ENCODE measurements at places on chromosomes 16 and 17.

GRCh38 chr16:20948444-20948843, 47.9 kb downstream of the LYRM1 start:
- no peak for DNase-seq

DNA sequence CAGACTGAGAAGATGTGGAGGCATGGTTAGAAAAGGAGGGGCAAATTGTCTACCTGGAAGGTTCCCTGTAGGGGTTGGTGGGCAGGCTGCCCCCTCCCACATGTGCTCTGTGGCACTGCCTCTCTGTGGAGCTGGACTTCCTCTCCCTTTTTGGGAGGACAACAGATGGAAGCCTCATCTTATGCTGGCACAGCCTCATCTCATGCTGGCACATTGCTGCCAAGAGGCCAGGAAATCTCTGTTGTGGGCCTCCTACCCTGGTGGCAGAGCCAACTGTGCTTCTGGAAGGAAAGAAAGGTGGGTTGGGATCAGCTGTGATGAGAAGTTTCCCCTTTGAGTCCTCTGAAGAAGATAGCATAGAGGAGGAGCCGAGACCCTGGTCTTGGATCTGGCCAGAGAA, 19.7 kb upstream of the BRD7 start:
- DNase-seq, result no peak

DNA sequence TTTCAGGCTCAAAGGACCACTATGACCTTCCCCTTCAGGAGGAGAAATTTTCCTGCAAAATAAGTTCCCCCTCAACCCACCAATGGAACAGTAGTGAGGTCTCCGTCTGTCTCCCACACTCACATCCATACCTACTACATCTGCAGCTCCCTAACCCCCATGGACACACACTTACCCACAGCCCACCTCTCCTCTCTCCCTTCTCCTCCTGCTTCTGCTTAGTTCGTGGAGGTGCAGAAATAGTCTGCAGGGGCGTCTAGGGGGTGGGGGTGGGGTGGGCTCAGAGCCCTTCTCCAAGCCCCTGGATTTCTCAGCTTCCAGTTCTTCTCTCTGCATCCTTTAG, 8.9 kb downstream of the HOXB4 start:
- no peak for DNase-seq

- no peak for DNase-seq
These were observed 18.4 kb upstream of the PDK2 start for GRCh38 chr17:50076591-50077235.

- peak; percentile 65 for DNase-seq
These were observed 1.2 kb upstream of the TMEM204 start for GRCh38 chr16:1532081-1532760.

- DNase-seq, result no peak
These were observed 250.9 kb upstream of the SDK2 start for GRCh38 chr17:73895157-73895556.

DNA sequence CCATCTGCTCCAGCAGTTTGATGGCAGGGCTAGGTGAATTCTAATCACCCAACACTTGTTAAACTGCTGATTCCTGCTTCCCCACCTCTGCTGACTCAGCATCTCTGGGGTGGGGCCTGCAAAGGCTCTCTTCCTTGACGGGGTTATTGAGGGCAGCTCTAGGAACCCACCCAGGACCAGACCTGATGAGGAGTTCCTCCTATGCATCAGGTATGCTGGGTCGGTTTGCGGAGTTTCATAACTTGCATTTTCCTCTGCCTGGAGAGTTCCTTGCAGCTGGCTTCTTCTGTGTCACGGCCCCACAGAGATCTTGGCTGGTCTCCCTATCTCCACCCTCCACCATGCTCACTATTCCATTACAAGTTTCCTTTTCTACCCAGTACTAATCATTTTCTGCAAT, 93.4 kb upstream of the CCL2 start:
- DNase-seq, result no peak

DNA sequence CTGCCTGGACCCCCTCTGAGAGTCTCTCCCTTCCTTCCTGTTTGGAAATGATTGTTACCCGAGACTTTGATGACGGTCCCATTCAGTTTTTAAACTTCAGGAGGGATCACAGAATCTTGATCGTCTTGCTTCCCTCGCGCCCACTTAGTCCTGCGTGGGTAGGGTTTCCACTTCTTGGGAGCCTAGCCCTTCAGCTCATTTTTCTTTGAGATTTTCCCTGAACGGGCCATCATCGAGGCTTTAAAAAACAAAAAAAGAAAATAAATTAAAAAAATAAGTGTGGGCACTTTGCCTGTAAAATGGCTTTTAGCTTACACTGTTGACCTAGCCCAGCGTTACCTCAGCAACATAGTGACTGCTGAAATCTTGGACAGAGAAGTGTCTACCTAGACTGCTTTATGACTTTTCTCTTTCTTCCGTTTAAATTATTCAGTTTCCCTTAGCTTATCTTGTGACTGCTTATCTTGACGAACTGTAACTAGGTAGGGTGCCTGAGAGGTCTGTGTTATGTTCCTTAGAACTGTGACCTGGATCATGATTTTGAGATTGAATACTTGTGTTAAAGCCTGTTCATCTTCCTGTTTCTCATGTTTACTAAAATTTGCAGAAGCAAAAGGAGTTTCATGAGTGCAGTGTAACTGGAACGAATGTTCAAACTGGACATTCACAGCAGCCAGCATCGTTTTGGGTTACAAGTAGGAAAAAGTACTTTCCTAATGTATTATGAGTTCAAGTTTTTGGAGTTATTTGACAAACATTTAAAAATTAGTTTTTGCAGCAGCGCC, 874 bp downstream of the WWP2 start:
- DNase-seq, result peak; percentile 42

DNA sequence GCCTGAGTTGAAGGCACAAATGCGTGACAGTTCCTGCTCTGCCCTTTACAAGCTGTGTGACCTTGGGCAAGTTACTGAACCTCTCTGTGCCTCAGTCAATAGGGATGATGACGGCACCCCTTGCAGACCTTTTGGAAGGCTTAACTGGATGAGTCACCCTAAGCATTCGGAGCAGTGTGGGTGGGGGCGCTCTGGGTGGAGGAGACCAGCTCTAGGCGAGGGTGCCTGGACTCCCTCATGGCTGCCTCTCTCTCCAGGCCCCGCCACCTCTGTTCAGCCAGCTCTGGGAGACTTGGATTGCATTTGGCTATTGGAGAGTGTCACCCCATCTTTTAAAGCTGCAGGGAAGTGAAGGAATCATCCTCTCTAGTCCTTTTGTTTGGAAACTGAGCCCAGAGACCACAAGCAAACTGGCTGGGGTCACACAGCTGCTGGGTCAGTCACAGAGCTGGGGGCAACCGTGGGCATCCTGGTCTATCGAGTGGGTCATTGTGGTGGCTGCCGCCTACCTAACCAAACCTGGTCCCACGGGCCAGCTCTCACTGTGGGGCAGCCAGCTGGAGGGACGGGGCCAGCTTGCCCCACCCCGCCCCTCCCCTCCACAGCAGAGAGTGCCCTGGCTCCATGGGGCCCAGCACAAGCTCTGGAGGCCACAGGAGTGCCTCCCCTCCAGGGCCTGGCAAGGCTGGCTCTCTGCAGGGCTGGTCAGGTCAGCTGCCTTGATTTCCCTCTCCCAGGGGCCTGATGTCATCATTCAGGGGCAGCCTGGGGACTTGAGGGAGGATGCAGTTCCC, 20.2 kb upstream of the GSE1 start:
- peak; percentile 47 for DNase-seq

- no peak for DNase-seq
These were observed 132.1 kb downstream of the CLEC16A start for GRCh38 chr16:11076259-11077018.
